ENCODE measurements at places on chromosomes 5 and 9.
A peak's percentile ranks its signal among the peaks of the same experiment; 100 is the strongest.

- peak; percentile 86 for DNase-seq
These were observed 193.6 kb downstream of the HSPA4 start for GRCh38 chr5:133245191-133246052.

GRCh38 chr5:157547941-157548512 lies 27.5 kb downstream of the ADAM19 start:
- DNase-seq = no peak

DNA sequence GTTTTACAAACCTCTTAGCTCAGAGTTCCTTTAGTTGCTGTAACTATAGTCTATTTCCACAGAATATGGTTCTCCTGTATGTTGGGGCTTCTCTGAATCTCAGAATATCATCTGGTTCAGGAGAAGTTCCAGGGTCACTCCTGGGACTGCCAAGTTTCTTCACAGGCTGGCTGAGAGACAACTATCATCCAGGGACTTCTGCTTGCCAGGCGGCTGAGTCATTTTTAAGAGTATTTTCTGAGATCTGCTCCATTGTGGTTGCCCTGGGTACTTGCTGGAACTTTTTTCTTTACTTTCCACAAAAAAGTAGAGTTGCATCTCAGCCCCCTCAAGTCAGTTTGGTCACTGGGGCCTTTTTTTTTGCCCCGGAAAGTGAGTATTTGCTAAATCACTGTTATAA lies 566.5 kb downstream of the LRRC70 start:
- no peak for DNase-seq

- no peak for DNase-seq
These were observed 201.2 kb downstream of the GAPVD1 start for GRCh38 chr9:125462861-125463291.

- DNase-seq = no peak
These were observed 266.8 kb downstream of the CYLC2 start for GRCh38 chr9:103261951-103262350.

DNA sequence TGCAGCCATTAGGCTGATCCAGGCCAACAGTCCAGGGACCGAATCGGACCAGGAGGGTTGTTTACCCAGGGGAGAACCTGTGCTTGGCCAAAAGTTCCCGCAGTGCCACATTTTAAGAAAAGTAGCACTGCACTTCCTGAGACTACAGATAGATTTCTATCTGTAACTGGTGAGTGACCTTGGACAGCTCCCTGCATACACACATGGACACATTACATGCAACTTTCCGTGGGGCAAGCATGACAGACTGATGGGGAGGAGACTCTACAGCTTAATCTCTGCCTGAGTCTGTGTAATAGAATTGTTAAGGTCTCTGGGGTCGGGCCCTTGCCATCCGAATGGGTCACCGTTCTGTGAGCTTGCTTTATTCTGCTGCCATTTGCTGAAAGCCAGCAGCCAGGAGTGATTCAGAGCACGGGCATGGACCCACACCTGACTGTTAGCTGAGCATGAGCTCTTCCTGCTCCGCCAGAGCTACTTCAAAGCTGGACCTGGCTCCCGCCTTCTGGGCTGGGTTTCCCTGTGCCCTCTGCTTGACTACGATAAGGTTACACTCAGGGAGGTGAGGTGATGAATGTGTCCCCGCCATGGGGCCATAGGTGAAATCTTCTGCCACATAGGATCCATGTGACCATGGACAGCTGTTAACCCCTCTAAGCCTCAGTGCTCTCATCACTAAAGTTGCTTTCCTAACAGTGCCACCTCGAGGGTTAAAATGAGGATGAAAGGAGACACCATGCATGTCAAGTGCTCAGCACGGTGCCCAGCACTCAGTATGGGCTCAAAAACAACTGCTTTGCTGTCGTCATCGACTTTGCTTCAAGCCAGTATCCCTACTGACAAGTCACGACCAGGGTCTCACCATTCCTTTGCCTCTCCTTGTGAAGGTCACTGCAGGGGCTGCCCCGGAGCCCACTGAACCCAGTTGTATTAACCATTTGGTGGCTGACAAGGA lies 200.0 kb downstream of the MELK start:
- peak; percentile 15 for DNase-seq

GRCh38 chr5:82405161-82405560 lies 127.0 kb upstream of the RPS23 start:
- peak; percentile 81 for DNase-seq

DNA sequence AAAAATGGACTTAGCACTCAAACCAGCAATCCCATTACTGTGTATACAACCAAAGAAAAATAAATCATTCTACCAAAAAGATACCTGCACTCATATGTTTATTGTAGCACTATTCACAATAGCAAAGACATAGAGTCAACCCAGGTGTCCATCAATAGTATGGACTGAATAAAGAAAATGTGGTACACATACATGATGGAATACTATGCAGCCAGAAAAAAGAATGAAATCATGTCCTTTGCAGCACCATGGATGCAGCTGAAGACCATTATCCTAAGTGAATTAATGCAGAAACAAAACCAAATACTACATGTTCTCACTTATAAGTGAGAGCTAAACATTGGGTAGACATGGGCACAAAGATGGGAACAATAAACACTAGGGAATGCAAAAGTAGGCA lies 236.8 kb upstream of the POU5F2 start:
- no peak for DNase-seq

- peak; percentile 41 for DNase-seq
These were observed 168.2 kb downstream of the DAB2IP start for GRCh38 chr9:121819428-121820231.

DNA sequence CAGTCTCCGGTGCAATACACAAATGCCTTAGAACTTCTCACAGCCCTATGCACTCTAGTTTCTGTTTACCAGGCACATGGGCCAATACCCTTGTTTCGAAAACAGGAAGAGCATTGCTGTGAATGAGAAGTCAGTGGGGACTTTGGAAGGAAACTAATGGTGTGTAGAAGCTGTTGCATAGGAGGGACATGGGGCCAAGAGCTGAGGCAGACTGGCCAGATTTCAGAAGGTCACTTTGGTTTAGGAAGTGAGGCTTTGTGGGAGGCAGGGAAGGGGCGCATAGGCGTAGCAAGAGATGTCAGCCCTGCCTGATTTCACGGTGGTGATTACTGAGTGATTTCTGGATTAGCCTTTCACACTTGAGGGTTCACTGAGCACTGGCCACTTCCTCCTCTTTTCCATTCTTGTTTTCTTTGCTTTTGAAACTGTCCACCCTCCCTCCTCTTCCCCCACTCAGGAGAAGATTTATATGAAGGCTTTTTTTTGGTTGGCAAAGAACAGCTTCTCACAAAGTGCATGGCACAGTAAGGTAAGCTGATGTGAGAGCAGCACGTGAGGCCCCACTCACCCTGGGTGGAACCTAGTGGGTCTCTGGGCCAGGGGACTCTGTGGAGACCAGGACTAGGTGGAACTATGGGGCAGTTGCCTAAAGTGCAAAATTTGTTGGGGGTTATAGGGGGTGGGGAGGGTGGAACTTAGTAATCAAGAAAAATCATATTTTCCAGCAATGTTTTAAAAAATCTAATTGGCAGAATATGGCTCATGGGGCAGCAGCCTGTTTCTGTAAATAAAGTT lies 6.1 kb upstream of the TMEM252 start:
- no peak for DNase-seq

Data from EL (cell line).